ENCODE measurements at places on chromosomes 1 and 21.

GRCh38 chr1:18052671-18053070, 54.9 kb upstream of the IGSF21 start:
- DNase-seq = no peak

GRCh38 chr1:13804240-13804633, 104.2 kb downstream of the PRDM2 start:
- no peak for DNase-seq

DNA sequence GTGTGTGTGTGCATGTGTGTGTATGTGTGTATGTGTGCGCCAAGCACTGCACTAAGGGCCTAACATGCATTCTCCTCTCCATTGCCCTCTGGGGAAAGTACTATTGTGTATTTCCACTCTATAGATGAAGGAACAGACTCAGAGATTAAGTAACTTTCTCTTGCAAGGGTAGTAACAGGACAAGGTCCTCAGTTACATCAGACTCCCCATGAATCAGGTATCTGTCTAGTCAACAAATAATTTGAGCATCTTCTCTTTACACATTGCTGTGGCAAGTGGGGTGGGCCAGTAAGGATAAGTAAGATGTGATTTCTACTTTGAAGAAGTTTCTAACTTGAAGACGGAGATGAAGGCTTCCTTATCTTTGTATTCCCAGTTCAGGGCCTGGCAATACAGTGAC, 5.0 kb upstream of the HTR1D start:
- no peak for DNase-seq

DNA sequence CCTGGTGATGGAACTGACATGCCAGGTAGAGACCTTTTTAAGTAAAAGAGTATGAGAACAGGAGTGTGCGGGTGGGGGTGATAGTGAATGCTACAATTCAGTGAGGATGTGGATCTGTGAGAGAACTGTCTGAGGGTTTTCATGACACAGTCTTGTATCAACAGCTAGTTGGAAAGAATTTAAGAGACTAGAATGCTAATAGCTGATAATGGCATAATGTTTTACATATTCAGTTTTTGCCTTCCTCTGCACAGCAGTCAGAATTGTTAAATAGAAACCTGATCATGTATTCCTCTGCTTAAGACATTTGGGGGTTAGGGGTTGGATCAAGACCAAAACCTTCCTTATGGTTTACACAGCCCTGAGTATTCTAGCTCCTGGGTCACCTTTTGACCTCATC, 152.8 kb upstream of the ZRANB2 start:
- DNase-seq = no peak

- no peak for DNase-seq
These were observed 16.2 kb downstream of the GIPC2 start for GRCh38 chr1:78061825-78062523.

GRCh38 chr1:39226836-39227235, 22.3 kb downstream of the MACF1 start:
- no peak for DNase-seq

GRCh38 chr1:230332575-230333066, 93.5 kb downstream of the PGBD5 start:
- DNase-seq = no peak

- DNase-seq = no peak
These were observed 27.4 kb downstream of the DTL start for GRCh38 chr1:212062832-212063438.

- no peak for DNase-seq
These were observed 51.6 kb downstream of the BACH1 start for GRCh38 chr21:29350246-29350779.

GRCh38 chr1:32650248-32650751, at the start of gene ZBTB8OS:
Gene ZBTB8OS, minus strand, starts transcription at chr1:32650550. Its CDS starts 21 bp downstream, at chr1:32650529.
- DNase-seq = no peak

GRCh38 chr1:45822644-45823043, 19.2 kb downstream of the MAST2 start:
- no peak for DNase-seq

DNA sequence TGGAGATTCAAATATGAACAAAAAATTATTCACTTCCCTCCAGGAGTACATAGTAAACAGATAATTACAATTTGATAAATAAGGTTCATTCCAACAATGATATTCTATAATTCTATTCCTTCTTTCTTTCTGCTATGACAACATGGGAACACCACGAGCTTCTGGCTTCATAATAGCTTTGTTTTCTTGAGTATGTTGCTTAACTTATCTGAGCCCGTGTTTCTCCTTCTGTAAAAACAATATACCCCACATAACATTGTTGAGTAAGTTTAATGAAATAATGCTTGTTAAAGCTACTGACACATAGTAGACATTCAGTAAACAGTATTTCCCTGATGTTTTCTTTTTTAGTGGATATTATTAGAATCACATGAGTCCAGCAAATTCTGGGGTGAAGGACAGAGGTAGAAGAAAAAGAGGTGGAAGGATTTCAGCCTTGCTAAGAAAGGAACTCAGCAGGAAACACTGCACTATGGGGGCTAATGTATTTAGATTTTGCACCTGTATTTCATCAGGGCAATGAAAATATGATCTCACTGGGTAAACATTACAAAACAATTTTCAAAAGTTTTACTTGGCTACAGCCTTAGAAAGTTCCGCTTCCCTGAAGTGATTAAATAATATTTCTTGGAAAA, 430.8 kb upstream of the C1orf87 start:
- DNase-seq = no peak

Measured in cortex of kidney (tissue), 1 donor.